ENCODE measurements at places on chromosomes 7 and 10.

- no peak for DNase-seq
Measured at GRCh38 chr10:94131885-94132284, 138.2 kb downstream of the PLCE1 start.

GRCh38 chr10:22615819-22616499 is 98.4 kb downstream of the PIP4K2A start:
- no peak for DNase-seq

- no peak for DNase-seq
Measured at GRCh38 chr10:33106767-33107166, 148.7 kb upstream of the ITGB1 start.

- peak; percentile 76 for DNase-seq
Measured at GRCh38 chr7:42739638-42740037, 172.2 kb downstream of the C7orf25 start.

DNA sequence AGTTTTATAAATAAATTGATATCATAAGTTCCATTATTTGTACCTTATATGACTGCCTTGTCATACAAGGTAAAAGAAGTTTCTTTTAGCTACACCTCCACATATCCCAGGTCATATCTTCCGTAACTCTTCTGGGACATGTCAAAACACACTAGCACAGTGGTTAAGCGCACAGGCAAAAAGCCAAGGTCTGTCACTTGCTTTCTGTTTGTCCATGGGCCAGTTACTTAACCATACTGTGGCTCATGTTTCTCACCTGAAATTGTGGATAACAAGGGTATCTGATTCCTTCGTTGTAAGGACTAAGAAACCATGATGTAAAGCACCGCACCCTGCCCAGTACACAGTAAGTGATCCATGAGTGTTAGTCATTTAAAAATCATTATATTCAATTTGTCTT is 56.2 kb downstream of the SEMA3D start:
- no peak for DNase-seq

DNA sequence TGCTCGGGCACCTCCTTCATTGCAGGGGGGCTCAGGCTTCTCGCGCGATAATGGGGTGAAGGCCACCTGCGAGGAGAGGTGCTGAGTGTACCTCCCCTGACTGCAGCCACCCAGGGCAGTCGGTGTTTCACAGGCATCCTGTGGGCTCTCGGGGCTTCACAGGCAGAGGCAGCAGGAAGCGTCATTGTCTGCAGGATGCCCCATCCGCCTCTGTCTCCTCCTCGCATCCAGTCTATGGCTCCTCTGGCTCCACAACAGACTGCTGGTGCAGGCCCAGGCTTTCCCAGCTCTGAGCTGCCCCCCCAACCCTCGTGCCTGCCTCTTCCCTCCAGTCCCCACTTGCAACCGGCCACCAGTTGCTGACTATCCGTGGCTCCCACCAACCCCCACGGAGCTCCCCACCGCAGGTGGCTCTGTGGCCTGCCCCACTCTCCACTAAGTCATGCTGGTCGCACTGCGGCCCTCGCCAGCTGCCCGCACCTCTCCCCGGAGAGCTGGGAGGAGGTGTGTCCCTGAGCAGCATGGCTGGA is 36.5 kb downstream of the CAMK2B start:
- peak; percentile 15 for DNase-seq

- no peak for DNase-seq
Measured at GRCh38 chr10:61688551-61689308, 26.0 kb downstream of the CABCOCO1 start.

DNA sequence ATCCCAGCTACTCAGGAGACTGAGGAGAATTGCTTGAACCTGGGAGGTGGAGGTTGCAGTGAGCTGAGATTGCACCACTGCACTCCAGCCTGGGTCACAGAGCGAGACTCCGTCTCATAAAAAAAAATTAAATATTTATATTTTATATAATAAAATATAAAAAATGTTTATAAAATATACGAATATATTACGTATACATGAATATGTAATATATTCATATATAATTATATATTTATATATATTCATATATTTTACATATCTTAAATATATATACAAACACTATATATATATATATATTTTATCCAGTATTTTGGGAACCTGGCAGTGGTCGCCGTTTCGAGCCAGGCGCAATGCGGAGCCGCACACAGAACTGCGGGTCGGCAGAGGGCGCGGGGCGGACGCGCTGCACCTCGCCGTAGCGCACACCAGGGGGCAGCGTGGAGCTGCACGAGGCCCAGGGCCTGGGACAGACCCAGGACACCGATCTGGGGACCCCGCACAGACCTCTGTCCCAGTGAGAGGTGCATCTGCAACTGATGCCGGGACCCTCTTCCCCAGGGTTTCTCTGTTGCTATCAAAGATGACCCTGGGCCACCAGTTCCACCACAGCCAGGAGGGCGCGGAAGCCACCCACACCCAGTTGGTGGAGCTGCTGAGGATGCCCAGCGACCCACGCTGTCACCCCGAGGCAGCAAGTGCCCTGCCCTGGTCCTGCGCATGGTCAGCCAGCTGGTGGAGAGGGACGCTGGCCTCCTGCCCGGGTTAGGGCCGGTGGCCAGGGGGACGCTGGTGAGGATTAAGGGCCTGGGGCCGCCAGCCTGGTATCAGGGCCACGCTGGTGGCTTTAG is 22.7 kb downstream of the AP5Z1 start:
- peak; percentile 55 for DNase-seq

- no peak for DNase-seq
Measured at GRCh38 chr7:114084002-114084471, 165.2 kb upstream of the PPP1R3A start.

DNA sequence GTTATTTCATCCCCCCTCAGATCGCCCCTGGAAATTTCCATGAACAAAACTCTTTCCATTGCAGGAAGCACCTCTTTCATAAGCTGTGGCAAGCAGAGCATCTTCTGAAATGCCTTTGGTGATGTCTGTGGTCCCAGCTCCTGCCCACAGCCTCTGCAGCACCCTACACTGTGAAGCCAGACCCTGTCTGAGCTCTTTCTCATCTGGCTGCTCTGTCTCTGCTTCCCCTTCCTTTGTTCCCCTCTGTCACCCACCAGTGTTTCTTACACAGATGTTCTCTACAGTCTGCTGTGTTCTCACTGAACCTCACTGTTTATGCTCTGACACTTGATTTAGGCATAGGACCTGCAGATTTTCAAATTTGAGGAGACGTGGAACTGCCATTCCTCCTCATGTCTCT is 1.9 kb upstream of the TAS2R39 start:
- DNase-seq, result no peak

GRCh38 chr7:143394777-143395176 is 13.6 kb downstream of the ZYX start:
- no peak for DNase-seq

DNA sequence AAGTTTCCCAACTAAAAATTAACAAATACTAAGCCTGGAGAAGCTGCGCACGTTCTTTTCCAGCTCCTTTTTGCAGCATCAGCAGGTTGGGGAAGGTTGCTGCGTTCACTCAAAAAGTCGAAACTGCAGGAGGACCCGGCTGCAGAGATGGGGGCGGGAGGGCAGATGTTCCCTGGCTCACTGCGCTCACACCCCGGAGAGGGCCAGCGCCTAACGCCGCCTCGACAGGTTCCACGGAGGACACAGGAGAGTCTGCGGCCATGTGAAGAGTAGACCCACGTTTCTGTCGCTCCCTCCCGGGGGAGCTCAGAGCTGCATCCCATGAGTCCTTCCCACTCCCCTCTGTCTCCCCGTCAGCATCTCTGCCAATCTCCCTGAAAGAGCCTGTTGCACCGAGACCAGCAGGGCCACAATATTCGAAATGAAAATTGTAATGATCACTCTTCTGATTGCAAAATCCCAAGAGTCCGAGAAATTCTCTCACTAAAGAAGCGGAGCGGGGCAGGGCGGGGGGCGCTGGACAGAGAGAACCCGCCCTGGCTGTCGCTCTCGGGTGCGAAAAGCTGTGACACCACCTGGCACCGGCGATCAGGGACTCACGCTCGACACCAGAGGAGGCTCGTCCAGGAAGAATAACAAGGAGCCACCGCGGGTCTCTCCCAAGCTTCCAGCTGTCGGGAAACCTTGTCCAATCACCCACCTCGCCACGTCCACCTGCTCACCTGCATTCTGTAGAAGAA is 131.5 kb upstream of the PFKP start:
- no peak for DNase-seq

DNA sequence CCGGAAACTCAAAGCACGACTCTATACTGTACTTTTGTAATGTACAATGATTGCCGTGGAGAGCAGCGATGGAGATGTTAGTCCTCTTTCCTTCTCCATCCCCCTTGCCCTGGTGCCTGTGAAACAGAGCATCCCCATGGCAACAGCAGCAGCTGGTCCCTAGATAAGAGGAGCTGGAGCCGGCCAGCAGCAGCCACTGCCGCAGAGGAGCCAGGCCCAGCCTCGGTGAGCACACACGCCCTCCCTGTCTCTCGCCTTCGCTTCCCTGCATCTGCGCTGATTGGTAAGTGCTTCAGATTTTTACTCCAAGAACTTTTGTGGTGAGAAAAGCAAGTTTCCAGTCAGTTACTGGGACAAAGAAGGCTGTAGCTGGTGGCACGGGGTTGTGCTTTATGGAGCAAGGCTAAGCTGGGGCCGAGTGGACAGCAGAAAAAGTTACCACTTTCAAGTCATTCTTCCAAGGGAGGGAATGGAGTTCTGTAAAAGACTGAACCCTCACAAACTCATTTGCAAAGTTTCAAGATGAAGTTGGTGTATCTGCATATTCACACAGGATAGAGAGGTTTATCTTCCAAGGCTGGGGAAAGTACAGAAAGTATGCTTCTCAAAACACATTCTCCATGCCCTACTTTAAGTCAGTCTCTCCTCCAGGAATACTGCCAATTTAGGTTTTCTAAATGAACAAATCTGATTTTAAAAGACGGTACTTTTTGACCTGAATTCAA is at the start of gene PPP1R17:
Gene PPP1R17, plus strand, starts transcription at position 192 of the 725 bp plus-strand sequence. CDS start 5,227 bp downstream, outside the sequence.
- no peak for DNase-seq

- peak; percentile 88 for DNase-seq
Measured at GRCh38 chr10:68560186-68560942, at the start of gene TET1. Gene TET1 (plus strand): TSS chr10:68560337. CDS start chr10:68572339, 12,002 bp downstream.

GRCh38 chr10:55329796-55330195 is 528.8 kb upstream of the PCDH15 start:
- DNase-seq, result no peak

Data from right hindlimb (tissue), 1 donor.